Esophagus squamous epithelium (tissue), 5 donors: ENCODE measurements at places on chromosomes 1 and 21.

DNA sequence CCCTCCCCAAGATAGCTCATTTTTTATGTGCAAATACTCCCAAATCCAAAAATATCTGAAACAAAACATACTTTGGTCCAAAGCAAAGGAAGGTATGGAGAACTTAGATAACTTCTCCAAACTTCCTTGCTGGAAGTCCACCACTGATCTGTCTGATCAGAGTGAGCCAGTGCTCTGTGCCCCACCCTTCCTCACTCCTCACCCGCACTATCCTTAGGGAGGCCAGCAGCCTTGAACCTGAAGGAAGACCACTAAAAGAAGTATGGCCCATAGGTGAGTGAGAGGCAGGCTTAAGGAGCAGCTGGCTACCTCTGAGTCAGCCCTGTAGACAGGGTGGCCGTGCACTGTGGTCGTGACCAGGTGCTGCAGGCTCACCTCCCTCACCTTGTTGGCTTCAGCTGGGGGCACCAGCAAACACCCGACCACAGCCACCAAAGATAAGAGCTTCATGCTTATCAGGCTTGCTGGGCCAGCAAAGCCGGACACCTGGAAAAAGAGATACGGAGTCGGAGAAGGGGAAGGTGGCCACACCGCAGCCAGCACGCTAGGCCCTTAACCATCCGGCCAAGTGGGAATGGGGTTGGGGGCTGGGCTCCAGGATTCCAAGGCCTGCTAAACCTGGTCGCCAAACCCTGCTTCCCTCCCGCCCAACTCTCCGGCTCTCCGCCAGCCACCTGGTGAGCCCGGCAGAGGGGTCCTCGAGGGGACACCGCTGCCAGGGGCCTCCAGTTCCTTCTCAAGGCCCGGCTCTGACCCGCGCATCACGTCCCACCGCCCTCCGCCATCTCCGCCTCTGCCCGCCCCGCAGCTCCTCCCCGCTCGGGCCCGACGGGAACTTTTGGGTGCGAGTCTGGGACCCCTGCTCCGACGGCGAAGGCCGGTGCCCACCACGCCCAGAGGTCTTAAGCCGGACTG, 543 bp downstream of the TMEM9 start:
- no peak for DNase-seq

DNA sequence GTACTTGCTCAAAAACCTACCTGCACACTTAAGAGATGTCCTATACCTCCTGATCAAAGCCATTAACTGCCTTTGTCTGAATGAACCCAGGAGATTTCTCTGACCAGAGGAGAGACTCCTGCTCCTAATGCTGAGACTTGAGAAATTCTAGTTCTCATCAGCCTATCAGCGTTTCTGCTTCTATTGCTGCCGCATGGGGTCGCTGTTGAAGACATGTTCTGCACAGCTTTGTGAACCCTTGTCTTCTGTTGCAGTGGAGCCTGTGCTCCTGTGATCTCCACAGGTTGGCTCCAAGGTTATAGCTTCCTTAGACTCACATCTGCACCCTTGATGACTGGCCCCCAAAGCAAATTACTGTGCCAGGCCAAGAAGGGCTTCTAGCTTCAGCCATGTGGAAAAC, 40.2 kb downstream of the EDN2 start:
- DNase-seq, result no peak

- DNase-seq, result no peak
Measured at GRCh38 chr21:41321211-41321907, 4.8 kb downstream of the FAM3B start.

GRCh38 chr1:245133995-245134715, 20.6 kb upstream of the KIF26B start:
- DNase-seq, result no peak

GRCh38 chr1:85372683-85373377, 92.1 kb downstream of the DDAH1 start:
- DNase-seq, result no peak

DNA sequence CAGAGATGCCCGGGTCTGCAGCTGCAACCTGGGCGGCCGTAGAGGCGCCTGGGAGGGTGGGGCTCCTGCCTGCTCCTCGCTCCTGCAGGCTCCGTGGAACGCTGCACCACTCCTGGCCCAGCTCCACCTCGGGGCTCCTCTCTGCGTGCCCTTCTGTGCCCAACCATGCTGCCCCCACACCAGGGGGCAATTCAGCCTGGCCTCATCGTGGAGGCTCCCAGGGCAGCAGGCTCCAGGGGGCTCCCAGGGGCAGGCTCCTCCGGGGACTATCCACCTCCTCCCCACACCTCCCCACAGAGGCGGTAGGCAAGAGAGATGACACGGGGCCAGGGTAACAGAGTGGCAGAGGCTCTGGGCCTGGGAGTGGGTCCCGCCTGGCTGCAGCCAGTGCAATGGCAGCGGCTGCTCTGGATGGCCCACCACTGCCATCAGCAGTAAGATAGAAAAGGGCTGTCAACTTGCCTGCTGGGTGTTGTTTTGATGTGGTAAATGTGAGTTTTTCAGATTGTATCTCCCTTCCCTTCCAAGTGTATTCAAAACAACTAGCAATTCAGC, 22.4 kb upstream of the LRRC8C start:
- DNase-seq, result no peak

DNA sequence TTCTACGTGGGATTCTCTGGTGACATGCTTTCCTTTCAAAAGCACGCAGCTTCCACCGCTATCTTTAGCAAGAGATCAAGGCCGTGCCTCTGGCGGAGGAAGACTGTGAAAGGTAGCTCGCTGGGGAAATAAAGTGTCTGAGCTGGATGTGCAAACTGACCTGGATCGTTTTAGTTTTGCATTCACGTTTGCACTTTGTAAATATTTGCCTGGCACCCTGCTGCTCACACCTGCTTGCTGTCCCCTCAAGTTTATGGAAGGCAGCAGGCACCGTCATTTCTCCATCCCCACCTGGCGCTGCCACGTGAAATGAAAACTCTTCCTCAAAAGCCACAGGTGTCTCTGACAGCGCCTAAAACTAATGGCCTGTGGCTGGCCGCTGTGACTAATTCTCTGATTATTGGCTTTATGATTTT, 44.0 kb upstream of the TARDBP start:
- no peak for DNase-seq

DNA sequence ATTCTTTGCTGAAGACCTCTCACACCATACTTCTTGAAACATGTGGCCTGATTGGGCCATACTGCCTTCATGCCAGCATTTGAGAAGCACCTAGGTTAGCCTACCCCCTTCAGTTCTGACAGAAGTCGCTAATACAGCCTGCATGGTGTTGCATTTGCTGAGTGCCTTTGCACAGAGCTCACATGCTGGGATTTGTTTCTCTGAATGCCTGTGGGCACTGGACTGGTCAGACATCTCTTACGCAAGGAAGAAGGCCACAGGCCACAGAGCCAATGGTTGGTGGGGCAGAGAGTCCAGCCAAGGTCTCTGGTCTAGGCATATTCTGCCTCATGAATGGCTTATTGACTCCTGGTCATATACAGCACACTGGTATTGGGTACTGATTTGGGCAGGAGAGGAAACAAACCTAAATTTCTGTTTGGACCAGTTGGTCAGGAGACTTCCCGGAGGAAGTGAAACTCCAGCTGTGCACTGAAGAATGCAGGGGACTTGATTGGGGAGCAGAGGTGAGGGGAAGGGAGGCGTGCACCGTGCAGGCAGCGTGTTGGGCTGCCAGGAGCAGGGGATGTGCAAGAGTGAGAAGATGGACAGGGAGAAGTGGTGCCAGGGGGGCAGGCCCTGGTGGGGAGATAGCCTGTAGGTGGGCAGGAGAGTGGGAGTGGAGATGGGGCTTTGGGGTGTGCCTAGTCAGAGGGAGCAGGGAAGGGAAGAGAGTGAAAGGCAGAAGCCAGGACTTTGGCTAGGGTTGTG, 18.1 kb downstream of the URB2 start:
- no peak for DNase-seq

- no peak for DNase-seq
Measured at GRCh38 chr21:42939582-42940413, 14.4 kb upstream of the ERVH48-1 start.

DNA sequence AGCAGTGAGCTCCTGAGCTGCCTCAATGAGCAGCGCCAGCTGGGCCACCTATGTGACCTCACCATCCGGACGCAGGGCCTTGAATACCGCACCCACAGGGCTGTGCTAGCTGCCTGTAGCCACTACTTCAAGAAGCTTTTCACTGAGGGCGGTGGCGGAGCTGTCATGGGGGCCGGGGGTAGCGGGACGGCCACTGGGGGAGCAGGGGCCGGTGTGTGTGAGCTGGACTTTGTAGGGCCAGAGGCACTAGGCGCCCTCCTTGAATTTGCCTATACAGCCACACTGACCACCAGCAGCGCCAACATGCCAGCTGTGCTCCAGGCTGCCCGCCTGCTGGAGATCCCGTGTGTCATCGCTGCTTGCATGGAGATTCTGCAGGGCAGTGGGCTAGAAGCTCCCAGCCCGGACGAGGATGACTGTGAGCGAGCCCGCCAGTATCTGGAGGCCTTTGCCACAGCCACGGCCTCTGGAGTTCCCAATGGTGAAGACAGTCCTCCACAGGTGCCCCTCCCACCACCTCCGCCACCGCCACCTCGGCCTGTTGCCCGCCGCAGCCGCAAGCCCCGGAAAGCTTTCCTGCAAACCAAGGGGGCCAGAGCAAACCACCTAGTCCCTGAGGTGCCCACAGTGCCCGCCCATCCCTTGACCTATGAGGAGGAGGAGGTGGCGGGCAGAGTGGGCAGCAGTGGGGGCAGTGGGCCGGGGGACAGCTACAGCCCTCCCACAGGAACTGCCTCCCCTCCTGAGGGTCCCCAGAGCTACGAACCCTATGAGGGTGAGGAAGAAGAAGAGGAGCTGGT, 12.3 kb downstream of the ZBTB7B start:
- DNase-seq, result no peak

GRCh38 chr1:44261171-44261817, 48.0 kb downstream of the DMAP1 start:
- DNase-seq, result no peak

DNA sequence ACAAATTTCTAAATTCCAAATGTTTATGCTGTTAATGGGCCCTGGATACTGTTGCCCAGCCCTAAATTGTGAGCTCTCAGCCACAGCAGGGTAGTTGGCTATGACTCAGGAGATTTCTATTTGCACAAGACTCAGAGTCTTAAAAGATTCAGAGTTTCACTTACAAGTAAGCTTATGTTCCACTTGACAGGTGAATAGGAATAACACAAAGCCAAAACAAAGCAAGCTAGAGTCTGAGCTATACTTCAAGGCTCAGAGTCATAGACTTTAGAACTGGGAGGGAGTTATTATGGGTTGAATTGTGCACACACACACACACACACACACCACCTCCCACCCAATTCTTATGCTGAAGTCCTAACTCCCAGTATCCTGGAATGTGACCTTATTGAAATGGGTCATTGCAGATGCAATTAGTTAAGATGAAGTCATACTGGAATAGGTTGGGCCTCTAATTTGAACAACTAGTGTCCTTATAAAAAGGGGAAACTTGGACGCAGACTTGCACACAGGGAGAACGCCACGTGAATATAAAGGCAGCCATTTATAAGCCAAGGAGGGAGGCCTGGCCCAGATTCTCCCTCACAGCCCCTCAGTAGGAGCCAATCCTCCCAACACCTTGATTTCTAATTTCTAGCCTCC, 30.2 kb downstream of the PRDX6 start:
- no peak for DNase-seq

DNA sequence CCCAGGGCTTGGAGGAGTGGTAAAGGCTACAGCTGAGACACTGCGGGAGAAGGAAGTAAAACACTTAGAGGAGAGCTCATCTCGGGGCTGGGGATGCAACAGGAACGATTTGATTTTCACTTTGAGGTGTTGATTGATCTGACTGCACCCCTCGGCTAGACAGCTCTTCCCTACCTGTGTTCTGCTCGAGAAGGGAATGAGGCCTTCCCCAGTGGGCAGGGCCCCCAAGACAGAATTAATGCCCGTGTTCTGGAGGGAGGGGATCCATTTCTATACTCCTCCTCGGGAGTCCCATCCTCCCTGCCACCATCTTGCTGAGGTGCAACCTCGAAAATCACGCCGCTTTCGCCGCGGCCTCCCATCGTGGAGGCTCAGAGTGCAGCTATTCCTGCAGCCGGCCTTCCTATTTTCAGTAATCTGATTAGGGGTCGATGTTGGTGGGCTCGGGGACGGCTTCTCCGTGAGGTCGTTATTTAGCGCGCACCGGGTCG, 2.4 kb downstream of the ATP2B4 start:
- no peak for DNase-seq

GRCh38 chr1:183879494-183879893, 74.6 kb downstream of the RGL1 start:
- no peak for DNase-seq

- no peak for DNase-seq
Measured at GRCh38 chr1:105137543-105138457, 1388.1 kb downstream of the AMY1C start.

DNA sequence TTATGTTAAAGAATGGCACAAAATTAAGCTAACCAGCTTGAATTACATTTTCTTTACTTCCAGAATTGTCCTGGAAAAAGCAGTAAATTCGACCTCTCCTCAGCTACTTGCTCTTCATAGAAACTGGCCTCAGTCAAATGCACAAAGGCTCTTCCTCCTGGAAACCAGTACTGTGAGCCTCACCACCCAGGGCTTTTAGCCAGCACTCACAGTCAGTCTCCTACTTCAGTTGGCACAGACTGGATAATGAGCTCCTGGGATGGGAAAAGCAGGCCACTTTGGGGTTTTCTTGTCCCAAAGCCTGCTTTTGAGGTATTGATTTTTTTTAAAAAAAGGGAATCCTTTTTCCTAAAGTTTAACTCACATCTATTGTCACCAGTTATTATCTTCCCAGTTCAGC, 40.4 kb downstream of the SCYL3 start:
- DNase-seq, result no peak

DNA sequence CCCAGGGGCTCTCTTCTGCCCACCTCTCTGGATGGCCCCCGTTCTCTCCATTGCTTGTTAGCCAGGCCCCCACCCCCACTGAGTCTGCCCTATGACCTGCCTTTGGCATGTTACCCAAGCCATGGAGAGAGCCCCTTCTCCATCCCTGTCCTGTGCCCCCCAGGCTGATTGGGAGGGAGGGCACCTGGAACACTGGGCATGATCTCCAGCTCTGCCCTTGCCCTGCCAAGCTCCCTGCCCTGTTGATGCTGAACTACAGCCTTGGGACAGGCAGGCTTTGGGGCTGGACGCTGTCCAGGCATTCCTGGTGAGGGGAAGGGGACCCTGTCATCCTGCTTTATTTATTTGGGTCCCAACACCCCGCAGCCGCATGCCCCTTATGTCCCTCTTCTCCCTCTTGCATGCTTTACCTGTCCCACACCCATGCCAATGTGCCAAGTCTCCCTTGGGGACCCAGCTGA, 10.7 kb downstream of the TRIM46 start:
- no peak for DNase-seq

GRCh38 chr1:52435650-52436049, 31.2 kb downstream of the PRPF38A start:
- DNase-seq, result no peak

DNA sequence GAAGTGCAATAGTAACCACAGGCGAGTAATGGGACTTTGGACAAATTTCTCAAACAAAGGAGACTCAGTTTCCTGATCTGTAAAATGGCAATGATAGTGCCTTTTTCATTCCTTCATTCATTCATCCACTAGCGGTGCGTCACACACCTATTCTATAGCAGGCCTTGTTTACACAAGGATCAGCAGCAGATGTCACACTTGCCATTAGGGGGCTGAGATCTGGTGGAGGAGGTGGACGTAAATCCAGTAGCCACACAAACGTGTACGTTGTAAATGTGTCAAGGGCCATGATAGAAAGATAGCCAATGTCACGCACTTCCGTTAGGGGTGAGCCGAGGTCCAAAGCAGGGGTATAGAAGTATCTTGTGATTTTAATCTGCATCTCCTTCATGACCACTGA, 34.2 kb downstream of the SERINC2 start:
- DNase-seq, result no peak

- DNase-seq, result no peak
Measured at GRCh38 chr1:183552441-183552840, 37.8 kb downstream of the NCF2 start.

- no peak for DNase-seq
Measured at GRCh38 chr1:96721053-96721415, 550 bp upstream of the PTBP2 start.
